ENCODE measurements at places on chromosomes 2 and 18. TPM values are rescaled to one million over a fixed set of nuclear protein-coding genes. Genes with fewer than 3 reads are reported as not detected.

DNA sequence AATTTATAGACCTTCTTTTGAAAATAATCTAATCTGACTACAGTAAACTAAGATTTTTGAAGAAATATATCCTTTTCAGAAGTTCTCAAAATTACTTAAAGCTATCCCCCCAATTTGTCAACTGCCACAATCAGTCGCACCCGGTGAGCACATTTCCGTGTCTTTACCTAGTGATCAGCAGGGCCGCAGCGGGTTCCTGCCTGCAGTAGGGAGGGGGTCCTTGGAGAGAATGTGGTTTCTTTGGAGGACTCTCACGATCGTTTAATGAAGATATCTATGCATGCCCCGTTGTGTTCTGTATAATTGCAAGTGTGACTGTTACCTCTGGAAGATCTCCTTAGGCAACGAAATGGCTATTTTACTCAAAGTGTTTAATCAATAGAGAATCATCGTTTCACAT lies 251.9 kb upstream of the RAB12 start:
- DNase-seq: no peak

- no peak for DNase-seq
These were observed 11.7 kb downstream of the DGKD start for GRCh38 chr2:233365861-233366520.

- no peak for DNase-seq
These were observed 61.1 kb upstream of the ARHGAP15 start for GRCh38 chr2:143068094-143068493.

CD28 gene
- 0.58 TPM for total RNA-seq

TWSG1 gene
- total RNA-seq: 60.7 TPM
